Stimulated activated naive B cell treated with anti-CD40 and anti-IgM and Interleukin-4, amounts not matched to agents 10 μg/mL and 1 μg/mL and 100 μg/mL, for 72 hours (primary cell): ENCODE measurements at places on chromosomes 16 and 17.

DNA sequence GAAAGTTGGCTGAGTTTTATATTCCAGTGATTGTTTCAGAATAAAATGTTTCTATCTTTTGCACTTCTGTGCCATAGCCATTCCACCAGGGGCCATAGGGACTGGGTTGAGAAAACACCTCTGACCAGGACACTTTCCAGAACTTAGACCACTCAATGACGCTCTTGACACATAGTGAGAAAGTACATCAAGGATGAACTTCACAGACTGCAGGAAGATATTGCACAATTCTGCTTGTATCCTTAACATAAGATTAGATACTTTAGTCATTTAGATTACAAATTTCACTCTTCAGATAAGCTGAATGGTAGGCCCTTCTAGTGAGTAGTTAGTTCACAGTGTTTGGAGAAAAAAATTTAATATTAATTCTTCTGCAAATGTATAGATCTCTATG is 13.0 kb upstream of the MPHOSPH6 start:
- DNase-seq: no peak

- no peak for DNase-seq
Measured at GRCh38 chr17:55829995-55830612, 79.3 kb downstream of the PCTP start.

GRCh38 chr17:39835038-39835786 is 28.9 kb downstream of the IKZF3 start:
- DNase-seq: no peak

GRCh38 chr17:34579017-34579946 is at the start of gene TMEM132E:
TSS of gene TMEM132E (plus strand) at chr17:34579582. CDS start at chr17:34581077, 1,495 bp downstream.
- DNase-seq: no peak

GRCh38 chr17:72267601-72268000 is 146.8 kb downstream of the SOX9 start:
- no peak for DNase-seq

GRCh38 chr16:50002190-50002589 is 22.8 kb upstream of the CNEP1R1 start:
- DNase-seq: no peak

DNA sequence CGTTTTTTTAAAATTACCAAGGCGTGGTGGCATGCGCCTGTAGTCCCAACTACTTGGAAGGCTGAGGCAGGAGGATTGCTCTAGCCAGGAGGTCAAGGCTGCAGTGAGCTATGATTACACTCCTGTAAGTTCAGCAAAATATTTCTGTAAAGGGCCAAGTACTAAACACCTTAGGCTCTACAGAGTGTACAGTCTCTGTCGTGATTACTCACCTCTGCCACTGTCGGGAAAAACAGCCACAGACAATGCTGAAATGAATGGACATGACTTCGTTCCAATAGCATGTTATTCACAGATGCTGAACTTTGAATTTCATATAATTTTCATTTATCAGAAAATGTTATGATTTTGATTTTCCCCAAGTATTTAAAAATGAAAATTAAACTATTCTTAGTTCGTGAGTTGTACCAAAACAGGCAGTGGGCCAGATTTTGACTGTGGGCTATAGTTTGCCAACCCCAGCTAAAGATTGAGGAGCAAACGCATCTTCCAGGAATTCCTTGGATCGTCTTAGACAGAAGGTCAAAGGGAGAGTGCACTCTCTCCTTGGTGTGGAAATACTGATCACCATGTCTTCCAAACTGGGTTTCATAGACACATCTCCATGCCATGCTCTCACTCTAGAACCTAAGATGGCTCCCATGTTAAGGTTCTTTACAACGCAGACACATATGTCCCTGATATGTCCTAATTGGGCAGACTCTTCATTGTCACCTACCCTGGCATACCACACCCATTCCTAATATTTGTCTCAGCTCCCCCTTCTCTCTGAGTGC is 89.5 kb downstream of the MARF1 start:
- no peak for DNase-seq

GRCh38 chr17:40694584-40694983 is 9.0 kb downstream of the KRT24 start:
- DNase-seq: no peak

GRCh38 chr16:11087691-11088073 is 143.3 kb downstream of the CLEC16A start:
- no peak for DNase-seq

DNA sequence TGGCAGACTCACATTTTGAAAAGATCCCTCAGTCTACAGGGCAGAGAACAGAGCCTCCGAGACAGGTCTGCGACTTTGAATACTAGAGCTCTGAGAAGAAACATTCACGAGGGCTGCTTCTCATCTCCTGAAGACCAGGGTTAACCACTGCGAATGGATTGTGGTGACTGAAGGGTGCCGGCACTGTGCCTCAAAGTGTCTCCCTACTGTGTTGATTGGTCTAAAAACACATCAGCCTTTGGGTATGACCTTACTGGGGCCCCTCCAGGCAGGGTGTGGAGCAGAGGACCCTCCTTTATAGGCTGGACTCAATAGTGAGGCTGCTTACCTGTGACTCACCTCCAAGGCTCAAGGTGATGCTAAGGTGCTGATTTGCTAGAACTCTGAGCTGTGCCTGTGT is 2.6 kb upstream of the LGALS9 start:
- DNase-seq: no peak

GRCh38 chr17:62119373-62119772 is 54.3 kb upstream of the MED13 start:
- DNase-seq: no peak

- DNase-seq: no peak
Measured at GRCh38 chr17:55210292-55210691, 54.5 kb upstream of the HLF start.

DNA sequence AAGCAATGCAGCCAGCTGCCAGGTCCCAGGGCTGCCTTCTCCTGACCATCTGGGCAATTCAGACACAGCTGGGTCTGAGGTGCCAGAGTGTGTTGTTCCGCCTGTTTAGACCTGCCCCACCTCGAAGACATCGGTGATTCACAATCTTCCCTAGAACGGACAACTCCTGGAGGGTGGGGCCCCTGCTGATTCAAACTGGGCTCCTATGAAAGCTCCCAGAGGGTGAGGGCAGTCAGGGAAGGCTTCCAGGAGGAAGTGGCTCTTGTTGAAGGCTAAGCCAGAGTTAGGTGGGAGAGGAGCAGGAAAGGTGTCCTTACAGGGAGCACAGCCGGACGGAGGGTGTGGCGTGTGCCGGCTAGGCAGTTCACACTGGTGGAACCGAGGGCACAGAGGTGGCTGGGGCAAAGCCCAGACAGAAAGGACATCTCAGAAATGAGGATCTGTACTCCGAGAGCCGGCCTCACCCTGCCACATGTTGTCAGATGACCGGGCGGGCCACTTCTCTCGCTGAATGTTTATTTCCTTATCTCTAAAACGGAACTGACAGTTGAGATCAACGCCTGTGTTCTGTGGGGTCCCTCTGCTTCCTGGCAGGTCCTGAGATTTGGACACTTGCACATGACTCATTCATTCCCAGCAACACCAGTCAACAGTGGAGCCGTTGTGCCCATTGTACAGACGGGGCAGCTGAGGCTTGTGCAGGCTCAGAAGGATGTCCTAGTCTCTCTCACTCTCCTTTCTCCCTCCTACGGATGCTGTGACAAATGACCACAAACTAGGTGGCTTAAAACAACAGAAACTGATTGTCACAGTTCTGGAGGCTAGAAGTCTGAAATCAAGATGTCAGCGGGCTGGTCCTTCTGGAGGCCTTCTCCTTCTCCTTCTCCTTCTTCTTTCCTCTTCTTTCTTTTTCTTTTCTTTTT is 26.9 kb upstream of the LITAF start:
- peak; percentile 44 for DNase-seq

- DNase-seq: no peak
Measured at GRCh38 chr16:85258166-85258565, 145.9 kb upstream of the CIBAR2 start.

GRCh38 chr16:81409016-81409556 is 35.5 kb upstream of the CMIP start:
- DNase-seq: no peak

DNA sequence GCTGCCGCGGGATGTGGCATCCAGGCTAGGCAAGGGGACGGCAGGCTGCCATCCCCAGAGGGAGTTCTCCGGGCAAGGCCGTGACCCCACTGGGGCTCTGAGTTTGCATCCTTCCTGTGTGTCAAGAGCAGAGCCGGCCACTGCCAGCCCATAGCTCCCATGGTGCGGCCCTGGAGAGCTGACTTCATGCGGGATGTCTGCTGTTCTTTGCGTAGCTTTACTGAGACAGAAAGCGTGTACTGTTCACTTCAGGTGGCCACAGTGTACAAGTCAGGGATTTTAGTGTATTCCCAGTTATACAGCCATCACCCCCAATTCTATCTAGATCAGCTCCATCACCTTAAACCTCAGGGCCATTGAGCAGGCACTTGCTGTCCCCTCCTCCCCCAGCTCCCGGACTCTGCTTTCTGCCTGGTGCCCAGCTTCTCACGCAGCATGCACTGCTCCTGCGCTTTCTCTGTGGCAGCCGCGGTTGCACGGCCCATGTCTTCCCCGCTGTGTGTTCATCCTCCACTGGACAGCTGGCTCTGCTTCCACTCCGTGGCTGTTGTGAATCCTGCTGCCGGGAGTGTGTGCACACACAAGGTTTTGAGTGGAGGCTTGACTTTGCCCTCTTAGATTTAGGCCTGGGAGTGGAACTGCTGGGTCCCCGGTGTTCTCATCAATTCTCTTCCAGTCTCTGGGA is 71.2 kb downstream of the KLHDC4 start:
- no peak for DNase-seq

- DNase-seq: no peak
Measured at GRCh38 chr16:48110982-48111381, 44.8 kb downstream of the ABCC12 start.

DNA sequence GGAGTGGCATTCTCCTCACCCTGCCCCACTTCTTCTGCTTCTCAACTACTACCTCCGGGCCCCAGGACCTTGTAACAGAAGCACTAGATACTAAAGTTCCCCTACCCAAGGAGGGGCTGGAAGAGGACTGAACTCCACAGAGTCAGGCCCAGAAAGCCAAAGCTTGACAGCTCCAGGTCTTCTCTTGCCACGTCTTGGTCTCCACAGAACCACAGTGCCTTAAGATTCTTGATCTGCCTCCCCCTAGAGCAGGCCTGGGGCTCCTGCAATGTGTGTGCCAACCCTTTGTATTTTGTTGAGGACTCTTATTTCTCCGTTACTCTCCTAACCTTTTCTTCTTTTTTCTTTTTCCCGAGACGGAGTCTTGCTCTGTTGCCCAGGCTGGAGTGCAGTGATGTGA is 4.0 kb downstream of the SLC16A13 start:
- DNase-seq: no peak

DNA sequence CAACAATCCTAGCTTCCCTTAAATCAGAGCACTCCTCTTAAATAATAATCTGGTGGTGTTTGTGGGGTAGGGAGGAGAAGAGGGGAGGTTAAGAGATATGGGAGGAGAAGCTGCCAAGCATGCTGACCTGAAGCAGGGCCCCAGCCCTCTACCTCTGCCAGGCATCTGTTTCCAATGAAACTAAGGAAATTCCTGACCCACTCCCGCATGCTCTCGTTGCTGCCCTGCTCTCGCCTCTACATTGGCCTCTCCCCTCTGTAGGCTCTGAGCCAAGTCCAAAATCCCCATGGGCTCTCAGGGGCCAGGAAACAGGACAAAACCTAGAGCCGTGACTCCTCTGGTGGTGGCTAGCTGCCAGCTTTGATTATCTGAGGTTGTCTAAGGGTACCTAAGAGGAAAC is 559.5 kb upstream of the CDH11 start:
- DNase-seq: no peak

GRCh38 chr17:79276821-79277220 is 202.2 kb downstream of the ENGASE start:
- no peak for DNase-seq

DNA sequence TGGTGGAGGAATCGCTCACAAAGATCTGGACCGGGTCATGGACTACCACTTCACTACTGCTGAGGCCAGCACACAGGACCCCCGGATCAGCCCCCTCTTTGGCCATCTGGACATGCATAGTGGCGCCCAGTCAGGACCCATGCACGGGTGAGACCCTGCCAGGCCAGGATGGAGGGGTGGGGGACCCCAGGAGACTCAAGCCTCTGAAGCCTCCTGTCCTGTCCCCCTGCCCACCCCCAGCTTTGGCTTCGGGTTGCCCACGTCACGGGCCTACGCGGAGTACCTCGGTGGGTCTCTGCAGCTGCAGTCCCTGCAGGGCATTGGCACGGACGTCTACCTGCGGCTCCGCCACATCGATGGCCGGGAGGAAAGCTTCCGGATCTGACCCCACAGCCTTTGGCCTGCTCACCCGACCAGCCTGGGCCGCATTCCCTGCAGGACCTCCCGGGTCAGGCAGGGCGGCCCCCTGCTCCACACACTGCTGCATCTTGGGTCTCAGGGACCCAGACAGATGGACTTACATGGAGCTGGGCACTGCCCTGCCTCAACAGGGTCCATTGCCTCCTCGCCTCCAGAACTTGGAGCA is 3.8 kb downstream of the BCKDK start:
- DNase-seq: no peak

DNA sequence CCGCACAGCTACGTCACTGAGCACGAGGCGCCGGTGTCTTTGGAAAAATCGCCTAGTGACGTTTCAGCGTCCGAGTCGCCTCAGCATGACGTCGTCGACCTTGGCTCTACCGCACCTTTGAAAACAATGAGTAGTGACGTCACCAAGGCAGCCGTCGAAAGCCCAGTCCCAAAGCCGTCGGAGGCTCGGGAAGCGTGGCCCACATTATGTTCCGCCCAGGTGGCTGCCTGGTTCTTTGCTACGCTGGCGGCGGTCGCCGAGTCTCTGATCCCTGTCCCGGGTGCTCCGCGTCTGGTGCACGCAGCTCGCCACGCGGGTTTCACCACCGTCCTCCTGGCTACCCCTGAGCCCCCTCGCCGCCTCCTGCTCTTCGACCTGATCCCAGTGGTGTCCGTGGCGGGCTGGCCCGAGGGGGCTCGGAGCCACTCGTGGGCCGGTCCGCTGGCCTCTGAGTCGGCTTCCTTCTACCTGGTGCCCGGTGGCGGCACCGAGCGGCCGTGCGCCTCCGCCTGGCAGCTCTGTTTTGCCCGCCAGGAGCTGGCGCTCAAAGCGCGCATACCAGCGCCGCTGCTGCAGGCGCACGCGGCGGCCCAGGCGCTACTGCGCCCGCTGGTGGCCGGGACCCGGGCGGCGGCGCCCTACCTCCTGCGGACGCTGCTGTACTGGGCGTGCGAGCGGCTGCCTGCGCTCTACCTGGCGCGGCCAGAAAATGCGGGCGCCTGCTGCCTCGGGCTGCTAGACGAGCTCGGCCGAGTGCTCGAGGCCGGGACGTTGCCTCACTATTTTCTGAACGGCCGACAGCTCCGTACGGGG is 1.5 kb downstream of the TMEM102 start:
- DNase-seq: peak; percentile 71

DNA sequence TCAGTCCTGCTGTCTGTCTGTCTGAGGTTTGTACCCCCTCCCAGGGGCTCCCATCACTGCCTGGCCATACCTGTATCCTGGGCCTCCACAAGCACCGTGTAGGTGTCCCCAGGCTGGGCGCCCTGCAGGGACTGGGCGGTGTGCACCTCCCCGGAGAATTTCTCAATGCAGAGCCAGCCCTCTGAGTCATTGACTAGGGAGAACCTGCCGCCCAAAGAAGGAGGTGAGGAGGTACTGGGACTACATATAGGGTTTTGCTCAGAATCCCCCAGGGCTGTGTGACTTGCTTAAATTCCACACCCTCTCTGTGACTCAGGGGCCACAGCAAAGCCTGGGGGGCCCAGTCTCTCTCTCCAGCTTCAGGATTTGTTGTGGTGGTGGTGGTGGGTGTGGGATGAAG is 7.6 kb downstream of the CDH16 start:
- DNase-seq: no peak

- DNase-seq: no peak
Measured at GRCh38 chr17:38464723-38465390, 36.6 kb downstream of the ARHGAP23 start.

- DNase-seq: no peak
Measured at GRCh38 chr17:68221786-68222185, 26.1 kb upstream of the AMZ2 start.
